ENCODE measurements at places on chromosomes 7 and 10. TPM values are rescaled to one million over a fixed set of nuclear protein-coding genes. Genes with fewer than 3 reads are reported as not detected.

Gene HOXA13
- not detected for polyA plus RNA-seq

Gene C10orf62
- polyA plus RNA-seq = 0.35 TPM

Gene TMEM140
- polyA plus RNA-seq = 26.4 TPM

Gene CREB5
- polyA plus RNA-seq = 12.2 TPM

Gene BAIAP2L1
- 13.5 TPM for polyA plus RNA-seq

Gene STEAP2
- 12.8 TPM for polyA plus RNA-seq

Gene ST8SIA6
- 1.3 TPM for polyA plus RNA-seq

Gene MACC1
- polyA plus RNA-seq = 11.0 TPM

Gene MICALL2
- 5.4 TPM for polyA plus RNA-seq

Gene CAV2
- 23.3 TPM for polyA plus RNA-seq

Gene ANXA8
- 0.20 TPM for polyA plus RNA-seq

Gene PHKG1
- polyA plus RNA-seq = 1.1 TPM

GRCh38 chr10:30598105-30598776, 31.3 kb downstream of the LYZL2 start:
- no peak for DNase-seq

GRCh38 chr7:132464740-132465139, 111.5 kb downstream of the PLXNA4 start:
- DNase-seq = no peak

DNA sequence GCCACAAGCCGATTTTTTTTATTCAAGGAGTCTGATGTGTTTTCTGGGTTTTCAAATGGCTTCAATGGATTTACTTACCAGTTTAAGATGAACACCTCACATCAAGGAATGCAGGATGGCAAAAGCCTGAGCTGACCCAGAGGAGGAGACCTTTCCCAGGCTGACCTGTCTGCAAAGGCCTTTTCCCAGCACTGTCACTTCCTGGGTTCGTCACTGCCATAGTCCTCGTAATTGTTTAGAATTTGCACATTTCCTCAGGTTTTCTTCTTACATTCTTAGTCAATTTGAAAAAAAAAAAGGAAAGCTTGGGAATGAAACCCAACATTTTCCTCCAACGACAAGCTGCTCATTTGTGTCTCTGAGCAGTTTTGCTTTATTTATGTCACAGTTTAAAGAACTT, 42.0 kb downstream of the PTER start:
- DNase-seq = no peak

DNA sequence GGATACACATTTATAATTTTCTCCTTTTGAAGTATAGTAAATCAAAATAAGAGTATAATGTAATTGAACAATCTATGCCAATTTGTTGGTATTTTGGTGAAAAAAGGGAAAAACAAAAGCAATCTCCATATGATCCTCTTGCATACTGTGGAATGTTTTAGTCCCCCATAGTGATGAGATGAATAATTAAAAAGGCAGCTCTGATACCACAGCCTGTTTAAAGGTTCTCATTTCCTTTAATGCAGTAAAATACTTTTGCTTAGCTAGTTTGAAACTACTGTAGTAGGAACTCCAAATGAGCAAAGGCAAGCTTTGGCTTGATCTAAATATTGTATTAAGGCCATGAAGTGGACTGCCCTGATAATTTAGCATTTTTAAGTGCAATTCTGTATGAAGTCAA, 77.6 kb downstream of the VTI1A start:
- no peak for DNase-seq

DNA sequence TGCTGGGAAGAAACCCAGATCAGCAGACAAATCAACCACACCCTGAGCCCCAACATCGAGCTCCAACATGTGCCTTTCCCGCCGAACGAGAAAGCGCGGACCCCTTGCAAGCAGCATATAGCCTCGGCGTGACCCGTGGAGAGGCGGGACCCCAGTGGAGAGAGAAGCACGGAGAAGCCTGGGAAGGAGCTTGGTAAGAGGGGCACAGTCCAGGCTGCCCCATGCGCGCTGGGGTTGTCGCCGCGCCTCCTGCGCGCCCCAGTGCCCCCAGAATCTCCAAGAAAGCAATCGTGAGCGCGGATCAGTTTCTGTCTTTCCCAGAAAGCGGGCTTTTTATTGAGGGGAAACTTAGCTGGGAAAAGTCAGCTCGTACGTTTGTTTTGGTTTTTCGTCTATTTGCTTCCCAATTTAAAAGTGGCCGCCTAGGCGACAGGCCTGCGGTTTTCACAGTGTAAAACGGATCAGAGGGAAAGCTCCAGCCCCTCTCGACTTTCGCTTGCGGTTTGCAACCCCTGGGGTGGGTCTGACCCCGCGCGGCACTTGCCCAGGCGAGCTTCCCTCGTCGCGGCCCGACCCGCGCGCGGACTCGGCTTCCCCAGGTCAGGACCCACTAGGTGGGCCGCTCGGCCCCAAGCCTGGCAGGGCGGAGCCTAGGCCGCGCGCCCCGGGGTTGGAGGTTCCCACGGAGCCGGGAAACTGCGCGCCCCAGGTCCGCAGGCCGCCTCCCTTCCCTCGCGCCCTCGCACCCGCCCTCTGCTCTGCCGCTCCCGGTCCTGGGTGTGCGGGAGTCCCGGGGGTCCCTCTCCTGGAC, 31.1 kb downstream of the SKIDA1 start:
- no peak for DNase-seq

DNA sequence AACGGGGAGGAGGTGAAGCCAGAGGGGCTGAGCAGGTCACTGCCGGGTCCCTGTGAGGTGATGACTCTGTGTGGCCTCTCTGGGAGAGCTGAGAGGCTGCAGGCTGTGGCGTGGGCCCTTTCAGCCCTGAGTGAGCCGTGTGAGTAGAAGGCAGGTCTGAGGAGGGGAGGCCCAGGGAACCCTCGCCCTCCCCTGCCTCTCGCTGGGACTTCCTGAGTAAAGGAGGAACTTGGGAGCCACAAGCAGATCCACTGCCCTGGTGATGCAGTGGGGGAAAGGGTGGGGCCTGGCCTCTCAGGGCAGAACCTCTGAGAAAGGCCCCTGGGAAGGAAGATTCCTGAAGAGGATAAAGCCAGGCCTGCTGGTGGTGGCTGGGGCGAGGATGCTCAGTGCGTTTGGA, 22.8 kb downstream of the EEPD1 start:
- no peak for DNase-seq

DNA sequence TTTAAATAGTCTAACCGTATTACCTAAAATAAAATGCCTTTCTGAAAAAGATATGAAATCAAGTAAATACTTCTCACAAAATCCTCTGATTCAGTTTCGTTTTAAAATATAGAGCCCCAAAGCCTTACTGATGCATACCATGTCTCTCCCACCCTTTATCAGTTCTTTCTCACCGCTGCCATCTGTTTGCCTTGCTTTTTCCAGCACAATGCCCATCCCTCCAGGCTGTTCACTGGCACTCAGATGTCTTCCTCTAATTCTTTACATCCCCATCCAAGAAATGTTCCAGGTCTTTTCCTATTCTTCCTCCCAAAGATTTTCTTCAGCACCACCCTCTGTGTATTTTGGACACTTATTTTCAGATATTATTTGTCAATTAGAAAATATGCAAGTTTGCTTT, 116.5 kb upstream of the LRRN3 start:
- DNase-seq = no peak

- DNase-seq = no peak
Measured at GRCh38 chr10:99393036-99393435, 37.4 kb downstream of the GOT1 start.

DNA sequence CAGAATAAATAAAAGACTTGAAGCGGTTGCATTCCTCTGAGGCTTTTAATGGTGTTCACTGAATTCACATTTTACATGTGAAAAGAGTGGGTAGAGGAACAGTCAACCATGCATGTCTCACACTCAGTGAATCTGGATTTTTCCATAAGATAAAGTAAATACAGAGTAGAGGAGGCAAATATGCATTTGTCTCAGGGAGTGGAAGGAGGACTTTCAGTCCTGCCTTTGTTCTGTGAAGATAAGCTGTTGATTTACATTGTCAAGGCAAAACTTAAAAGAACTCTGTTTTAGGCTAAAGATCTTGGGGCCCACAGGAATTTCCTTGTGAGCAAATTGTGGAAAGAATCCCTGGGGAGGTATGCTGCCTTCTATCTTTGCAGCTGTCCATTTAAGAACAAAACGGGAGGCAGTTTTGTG, 825.3 kb upstream of the MBL2 start:
- DNase-seq = no peak

- DNase-seq = no peak
Measured at GRCh38 chr10:43648095-43648397, 635 bp downstream of the ZNF32 start.

GRCh38 chr10:133306097-133306476, 2.6 kb downstream of the TUBGCP2 start:
- no peak for DNase-seq

DNA sequence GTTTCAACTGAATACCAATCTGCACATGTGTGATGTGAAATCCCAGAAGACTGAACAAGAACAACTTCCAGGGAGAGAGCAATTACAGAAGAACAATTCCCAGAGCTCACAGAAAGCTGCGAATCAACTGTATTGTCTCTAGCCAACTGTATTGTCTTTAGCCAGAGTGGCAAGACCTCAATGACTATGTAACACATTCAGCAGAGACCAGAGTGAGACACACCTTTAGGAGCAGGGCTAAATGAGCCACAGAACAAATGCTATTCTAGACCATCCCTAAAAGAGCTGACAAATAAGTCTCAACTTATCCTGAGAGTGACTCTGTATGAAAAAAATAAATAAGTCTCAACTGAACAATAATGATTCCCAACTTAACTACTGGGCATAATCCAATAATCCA, 72.0 kb downstream of the KMT2C start:
- DNase-seq = no peak

- DNase-seq = no peak
Measured at GRCh38 chr7:20030417-20030816, 186.8 kb downstream of the MACC1 start.

- DNase-seq = no peak
Measured at GRCh38 chr7:136617176-136617575, 251.3 kb upstream of the CHRM2 start.

GRCh38 chr10:124385627-124386185, 33.0 kb downstream of the OAT start:
- no peak for DNase-seq

DNA sequence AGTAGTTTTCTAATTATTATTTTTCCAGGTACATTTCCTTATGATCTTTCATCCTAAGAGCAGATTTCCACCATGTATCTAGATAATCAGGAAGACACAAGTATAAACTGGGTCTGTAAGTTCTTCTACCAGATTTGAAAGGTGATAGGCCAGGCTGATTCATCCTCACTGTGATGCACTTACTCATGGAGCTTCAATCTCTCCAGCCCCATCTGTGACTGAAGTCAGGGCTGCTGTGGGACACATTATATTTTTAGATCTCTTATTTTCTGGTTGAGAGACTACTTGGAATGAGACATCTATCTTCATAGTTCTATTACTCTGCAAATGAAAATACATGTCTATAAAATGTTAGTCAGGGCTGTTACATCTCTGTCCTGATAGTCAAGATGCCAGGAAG, 85.5 kb upstream of the SLC25A13 start:
- no peak for DNase-seq

GRCh38 chr7:67764289-67764688, 767.7 kb downstream of the TYW1 start:
- no peak for DNase-seq

DNA sequence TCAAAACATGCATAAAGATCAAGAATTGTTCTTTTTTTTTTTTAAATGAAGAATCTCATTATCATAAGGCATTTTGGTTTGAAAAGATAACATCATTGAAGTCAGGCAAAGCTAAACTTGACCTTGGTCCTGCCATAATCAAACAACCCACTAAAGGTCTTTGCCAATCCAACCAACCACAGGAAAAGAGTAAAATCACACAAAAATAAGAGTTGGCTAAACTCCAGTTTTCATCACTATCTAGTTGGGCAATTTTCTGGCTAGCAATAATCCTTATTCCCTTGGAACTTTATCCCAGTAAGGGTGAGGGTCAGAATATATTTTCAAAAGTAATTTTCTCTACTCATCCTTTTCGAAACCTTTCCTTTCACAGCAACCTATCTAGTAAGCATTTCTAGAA, 62.4 kb downstream of the HIBADH start:
- no peak for DNase-seq

- DNase-seq = no peak
Measured at GRCh38 chr10:72276421-72277339, 3.0 kb downstream of the DDIT4 start.

DNA sequence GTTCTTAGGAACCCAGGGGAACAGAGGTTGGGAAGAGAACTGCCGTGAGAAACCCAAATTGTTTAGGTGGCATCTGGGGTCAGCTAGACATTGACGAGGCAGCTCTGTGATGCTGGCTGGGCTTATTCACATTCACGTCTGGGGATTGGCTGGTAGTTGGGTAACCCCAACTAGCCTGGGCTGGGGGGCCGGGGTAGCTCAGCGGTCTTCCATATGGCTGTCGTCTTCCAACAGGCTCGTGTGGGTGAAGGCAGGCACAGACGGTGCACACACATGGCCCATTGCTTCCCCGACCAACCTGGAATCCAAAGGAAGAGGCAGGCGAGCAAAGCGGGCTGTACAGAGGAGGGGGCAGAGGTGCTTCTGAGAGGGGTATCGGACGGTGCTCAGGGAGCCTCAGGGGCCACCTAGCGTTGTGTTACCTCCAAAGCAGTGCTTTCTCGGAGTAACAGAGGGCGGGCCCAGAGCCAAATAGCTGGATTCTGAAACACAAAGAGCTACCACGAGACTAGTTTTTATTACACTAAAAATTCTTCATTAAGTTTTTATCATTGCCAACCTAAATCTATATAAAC, 34.5 kb downstream of the MKI67 start:
- no peak for DNase-seq

All from right renal cortex interstitium (tissue), 3 donors.